ENCODE measurements at places on chromosomes 3 and 15. TPM values are rescaled to one million over a fixed set of nuclear protein-coding genes. Genes with fewer than 3 reads are reported as not detected.

Gene MESP2
- not detected for total RNA-seq

Gene AHSG
- not detected for total RNA-seq

Gene TMEM212
- total RNA-seq, result not detected

Gene LMLN
- total RNA-seq, result 6.5 TPM

Gene CSTA
- total RNA-seq, result not detected

Gene FEZF2
- total RNA-seq, result not detected

Gene C2CD4B
- total RNA-seq, result 28.4 TPM

Gene VIPR1
- total RNA-seq, result 3.8 TPM

Gene TWF2
- total RNA-seq, result 82.6 TPM

Gene CHRFAM7A
- 7.1 TPM for total RNA-seq

Gene CEP19
- total RNA-seq, result 1.2 TPM

DNA sequence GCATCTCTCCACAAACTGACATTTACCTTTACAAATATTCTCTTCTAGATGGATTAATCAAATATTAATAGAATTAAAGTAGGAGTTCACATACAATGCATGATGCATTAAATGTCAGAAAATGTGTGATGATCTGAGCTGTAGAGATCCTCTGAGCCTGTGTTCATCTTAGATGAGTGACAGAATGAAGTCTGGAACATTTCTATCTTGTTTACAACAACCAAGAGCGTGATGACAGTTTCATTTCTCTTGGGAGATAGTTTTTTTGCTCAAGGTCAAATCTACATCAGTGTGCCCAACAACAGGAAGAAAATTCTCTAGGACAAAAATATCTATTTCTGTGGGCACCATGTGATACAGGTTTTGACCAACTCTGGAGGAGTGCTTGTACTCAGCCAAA lies 211.9 kb downstream of the MYRIP start:
- no peaks in the 10 kb centered on the region for H3K36me3 ChIP-seq
- DNase-seq, result no peak
- H3K27ac ChIP-seq, result no peak overlapping the region

- no peak overlapping the region for H3K27ac ChIP-seq
- no peak for DNase-seq
- no peaks in the 10 kb centered on the region for H3K4me1 ChIP-seq
- H3K27me3 ChIP-seq, result no peaks in the 10 kb centered on the region
These were observed 29.2 kb upstream of the SV2B start for GRCh38 chr15:91070872-91071271.

GRCh38 chr3:21665444-21666100 lies 85.4 kb downstream of the ZNF385D start:
- H3K4me1 ChIP-seq, result no peaks in the 10 kb centered on the region
- H3K27me3 ChIP-seq, result peaks cover 3% of the 10 kb centered on the region
- H3K36me3 ChIP-seq, result no peaks in the 10 kb centered on the region
- no peak overlapping the region for H3K27ac ChIP-seq
- no peak for DNase-seq

DNA sequence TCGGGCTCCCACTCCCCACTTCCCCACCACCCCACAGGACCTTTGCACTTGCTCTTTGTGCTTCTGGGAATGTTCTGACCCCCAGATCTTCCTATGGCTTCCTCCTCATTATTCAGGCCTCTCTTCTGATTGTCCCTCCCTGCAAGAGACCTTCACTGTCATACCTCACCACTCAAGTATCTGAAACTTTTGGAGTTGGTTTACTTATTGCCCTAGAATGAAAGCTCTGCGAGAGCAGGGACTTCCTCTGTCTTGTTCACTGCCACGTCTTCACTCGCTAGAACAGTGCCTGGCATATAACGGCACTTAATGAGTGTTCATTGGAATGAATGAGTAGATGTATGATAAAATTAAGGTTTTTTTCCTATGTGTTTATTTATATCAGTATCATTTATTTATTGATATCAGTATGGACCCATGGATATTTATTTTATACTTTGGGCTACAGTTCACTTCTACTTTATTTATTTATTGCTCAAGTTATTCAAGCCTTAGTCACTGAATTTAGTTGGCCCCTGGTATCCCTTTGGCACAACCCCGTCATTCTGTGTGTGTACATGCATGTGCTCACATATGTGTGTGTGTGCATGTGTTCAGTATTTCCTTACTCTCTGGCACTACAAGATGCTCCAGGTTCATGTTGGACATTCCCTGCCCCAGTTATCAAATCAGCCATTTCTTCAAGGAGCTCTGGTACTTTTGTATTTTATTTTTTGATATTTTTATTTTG lies 197.6 kb downstream of the THSD4 start:
- no peaks in the 10 kb centered on the region for H3K4me1 ChIP-seq
- DNase-seq, result no peak
- no peak overlapping the region for H3K27ac ChIP-seq
- H3K4me3 ChIP-seq, result no peak overlapping the region
- no peaks in the 10 kb centered on the region for H3K36me3 ChIP-seq

DNA sequence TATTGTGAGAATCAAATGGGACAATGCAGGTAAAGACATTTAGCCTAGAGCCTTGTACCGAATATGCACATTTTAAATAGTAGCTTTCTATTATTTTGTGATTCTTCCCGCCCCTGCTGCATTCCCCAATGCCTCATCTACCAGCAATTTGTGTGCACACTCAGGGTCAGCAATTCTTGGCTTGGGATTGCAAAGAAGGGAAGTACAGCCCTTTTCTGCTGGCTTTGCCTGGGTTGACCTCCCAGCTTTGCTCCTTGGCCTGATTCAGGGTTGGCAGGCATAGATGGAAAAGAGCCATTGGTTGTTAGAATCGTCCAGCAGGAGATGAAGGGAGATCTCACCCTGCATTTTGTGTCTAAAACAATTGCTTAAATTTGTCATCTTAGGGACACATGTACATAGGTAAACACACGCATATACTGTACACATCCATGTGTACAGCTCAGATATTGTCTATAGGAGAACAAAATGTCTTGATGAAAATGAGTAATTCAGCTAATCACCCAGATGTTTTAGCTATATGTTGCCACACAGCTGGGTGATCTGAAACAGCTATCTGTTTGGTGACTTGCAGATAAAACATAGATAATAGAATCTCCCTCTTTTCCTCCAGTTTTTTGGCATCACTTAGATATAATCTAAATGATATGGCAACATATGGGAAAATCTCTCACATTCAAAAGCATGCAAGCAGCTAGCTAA lies 340.9 kb upstream of the TBL1XR1 start:
- H3K27me3 ChIP-seq, result no peaks in the 10 kb centered on the region
- H3K27ac ChIP-seq, result no peak overlapping the region
- peaks cover 15% of the 10 kb centered on the region for H3K4me1 ChIP-seq
- DNase-seq, result peak; percentile 30
- H3K4me3 ChIP-seq, result no peak overlapping the region

DNA sequence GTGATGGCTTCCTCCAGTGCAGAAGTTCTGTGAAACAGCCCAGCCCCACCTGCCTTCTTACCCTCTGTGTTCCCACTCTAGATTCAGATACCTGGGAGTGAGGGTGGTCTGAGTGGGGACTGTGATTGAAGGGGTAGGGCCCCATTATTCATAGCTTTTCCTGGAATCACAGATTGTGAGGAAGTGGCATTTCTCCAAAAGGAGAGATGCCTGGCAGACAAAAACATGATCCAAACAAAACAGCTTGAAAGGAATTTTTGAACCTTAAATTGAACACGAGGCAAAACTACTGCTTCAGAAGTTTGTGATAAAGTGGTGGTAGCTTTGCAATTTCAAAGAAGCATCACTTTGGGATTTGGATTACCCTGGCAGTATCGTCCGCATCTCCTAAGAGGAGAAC lies 29.2 kb upstream of the NEO1 start:
- no peaks in the 10 kb centered on the region for H3K4me1 ChIP-seq

DNA sequence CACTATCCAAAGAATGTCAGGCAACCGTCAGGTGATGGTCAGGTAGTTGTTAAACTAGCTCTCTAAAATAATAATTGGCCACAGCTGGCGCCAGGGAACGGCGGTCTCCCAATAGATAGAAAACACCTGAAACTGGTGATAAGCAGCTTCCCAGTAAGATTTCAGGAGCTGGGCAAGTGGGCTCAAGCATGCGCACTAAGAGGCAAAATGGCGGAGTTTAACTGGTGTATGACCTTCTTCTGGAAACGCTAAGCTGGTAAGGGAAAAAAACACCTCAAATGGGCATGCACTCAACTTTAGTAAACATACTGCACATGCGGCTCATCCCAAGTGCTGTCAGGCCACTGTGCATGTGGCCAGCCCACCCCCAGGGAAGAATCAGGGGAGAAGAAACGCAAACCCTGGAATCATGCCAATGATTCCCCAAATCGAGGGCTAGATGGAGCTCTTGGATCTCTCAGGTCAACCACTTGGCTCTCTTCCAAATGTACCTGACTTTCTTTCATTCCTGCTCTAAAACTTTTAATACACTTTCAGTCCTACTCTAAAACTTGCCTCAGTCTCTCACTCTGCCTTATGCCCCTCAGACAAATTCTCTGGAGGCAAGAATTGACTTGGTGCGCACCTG lies 195.0 kb downstream of the ZNF621 start:
- DNase-seq, result no peak
- H3K27ac ChIP-seq, result no peak overlapping the region
- no peaks in the 10 kb centered on the region for H3K36me3 ChIP-seq

DNA sequence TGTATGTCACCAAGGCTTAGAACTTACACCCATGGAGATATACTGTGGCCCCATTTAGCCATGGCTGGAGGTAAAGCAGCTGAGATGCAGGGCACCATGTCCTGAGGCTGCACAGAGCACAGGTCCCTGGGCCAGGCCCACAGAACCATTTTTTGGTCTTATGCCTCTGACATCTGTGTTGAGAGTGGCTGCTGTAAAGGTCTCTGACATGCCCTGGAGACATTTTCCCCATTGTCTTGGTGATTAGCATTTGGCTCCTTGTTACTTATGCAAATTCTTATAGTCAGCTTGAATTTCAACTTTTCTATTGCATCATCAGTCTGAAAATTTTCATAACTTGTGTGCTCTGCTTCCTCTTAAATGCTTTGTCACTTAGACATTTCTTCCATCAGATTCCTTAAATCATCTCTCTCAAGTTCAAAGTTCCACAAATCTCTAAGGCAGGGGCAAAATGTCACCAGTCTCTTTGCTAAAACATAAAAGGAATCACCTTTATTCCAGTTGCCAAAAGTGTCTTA lies 701.3 kb downstream of the EPHA3 start:
- no peak overlapping the region for H3K27ac ChIP-seq
- no peaks in the 10 kb centered on the region for H3K27me3 ChIP-seq

- no peak overlapping the region for H3K4me3 ChIP-seq
- H3K36me3 ChIP-seq, result no peaks in the 10 kb centered on the region
- H3K27ac ChIP-seq, result no peak overlapping the region
- H3K4me1 ChIP-seq, result no peaks in the 10 kb centered on the region
These were observed 13.4 kb upstream of the CTDSPL2 start for GRCh38 chr15:44414001-44414400.

DNA sequence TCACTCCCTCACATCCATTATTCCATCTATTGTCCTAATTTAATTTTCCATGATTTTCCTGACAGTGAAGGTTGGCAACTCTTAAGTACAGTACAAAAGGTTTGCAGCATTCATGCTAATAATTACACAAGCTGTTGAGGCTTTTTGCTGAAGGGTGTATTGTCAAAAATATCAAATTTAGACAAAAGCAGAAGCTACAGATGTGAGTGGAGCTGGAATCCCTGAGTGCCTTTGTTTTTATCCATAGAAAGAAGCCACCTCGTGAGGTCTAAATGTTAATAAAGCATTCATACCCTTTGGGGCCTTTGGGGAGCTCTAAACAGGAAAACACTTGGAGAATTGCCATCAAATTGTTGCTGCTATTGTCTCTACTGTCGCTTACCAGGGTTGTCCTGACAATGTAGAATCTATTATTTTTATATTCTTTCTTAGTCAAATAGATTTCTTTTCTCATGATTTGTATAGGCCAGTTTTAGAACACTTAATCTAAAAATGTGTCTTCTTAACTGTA lies 185.8 kb upstream of the ROBO1 start:
- H3K4me1 ChIP-seq, result no peaks in the 10 kb centered on the region
- DNase-seq, result peak; percentile 37
- H3K27ac ChIP-seq, result no peak overlapping the region
- H3K4me3 ChIP-seq, result no peak overlapping the region

- no peak overlapping the region for H3K4me3 ChIP-seq
- H3K27ac ChIP-seq, result no peak overlapping the region
- H3K27me3 ChIP-seq, result no peaks in the 10 kb centered on the region
- no peaks in the 10 kb centered on the region for H3K4me1 ChIP-seq
- DNase-seq, result no peak
These were observed 47.9 kb downstream of the WDR49 start for GRCh38 chr3:167605871-167606270.

GRCh38 chr3:11835028-11835639 lies 11.6 kb downstream of the TAMM41 start:
- peak; percentile 49 for DNase-seq
- H3K36me3 ChIP-seq, result peaks cover 21% of the 10 kb centered on the region
- no peaks in the 10 kb centered on the region for H3K4me1 ChIP-seq
- no peak overlapping the region for H3K27ac ChIP-seq
- no peak overlapping the region for H3K4me3 ChIP-seq

- DNase-seq, result no peak
- H3K4me3 ChIP-seq, result no peak overlapping the region
- H3K27me3 ChIP-seq, result no peaks in the 10 kb centered on the region
- peaks cover 7% of the 10 kb centered on the region for H3K4me1 ChIP-seq
These were observed 80.2 kb downstream of the LPP start for GRCh38 chr3:188234132-188234531.

- no peaks in the 10 kb centered on the region for H3K4me1 ChIP-seq
- H3K4me3 ChIP-seq, result no peak overlapping the region
- H3K36me3 ChIP-seq, result no peaks in the 10 kb centered on the region
- no peaks in the 10 kb centered on the region for H3K27me3 ChIP-seq
These were observed 12.5 kb downstream of the GSK3B start for GRCh38 chr3:120081719-120082118.

- no peaks in the 10 kb centered on the region for H3K36me3 ChIP-seq
- peak; percentile 93 for DNase-seq
- no peaks in the 10 kb centered on the region for H3K27me3 ChIP-seq
- peak overlapping the region; percentile 78 for H3K4me3 ChIP-seq
- peaks cover 16% of the 10 kb centered on the region for H3K4me1 ChIP-seq
- H3K27ac ChIP-seq, result peak overlapping the region; percentile 97
These were observed 646 bp upstream of the SLC35G2 start for GRCh38 chr3:136818191-136818768.

DNA sequence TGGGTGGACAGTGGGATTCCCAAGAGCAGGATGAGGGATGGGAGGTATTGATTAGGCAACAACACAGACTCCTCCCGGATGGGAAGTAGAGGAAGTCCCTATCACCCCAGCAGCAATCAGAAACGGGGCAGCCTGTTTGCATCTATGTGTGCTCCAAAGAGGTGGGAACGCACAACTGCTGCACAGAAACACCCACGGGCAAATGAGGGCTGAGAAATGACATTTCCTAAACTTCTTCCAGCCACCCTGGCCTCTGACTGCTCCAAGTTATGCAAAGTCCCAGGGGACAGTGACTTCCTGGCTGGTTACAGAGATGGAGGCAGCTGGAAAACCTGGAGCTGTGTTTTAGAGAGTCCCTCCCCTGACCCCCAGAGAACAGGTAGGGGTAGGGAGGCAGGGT lies 42.6 kb downstream of the HCN4 start:
- no peaks in the 10 kb centered on the region for H3K27me3 ChIP-seq
- H3K27ac ChIP-seq, result no peak overlapping the region
- no peaks in the 10 kb centered on the region for H3K4me1 ChIP-seq
- H3K36me3 ChIP-seq, result no peaks in the 10 kb centered on the region
- no peak overlapping the region for H3K4me3 ChIP-seq
- DNase-seq, result no peak
